Activated CD4-positive, alpha-beta T cell treated with anti-CD3 and anti-CD28 coated beads, Interleukin-2, amount 50 U/mL, for 16 hours (primary cell): ENCODE measurements at places on chromosomes 7 and 10.

- no peak for DNase-seq
Measured at GRCh38 chr7:77796109-77796508, 2.1 kb downstream of the TMEM60 start.

DNA sequence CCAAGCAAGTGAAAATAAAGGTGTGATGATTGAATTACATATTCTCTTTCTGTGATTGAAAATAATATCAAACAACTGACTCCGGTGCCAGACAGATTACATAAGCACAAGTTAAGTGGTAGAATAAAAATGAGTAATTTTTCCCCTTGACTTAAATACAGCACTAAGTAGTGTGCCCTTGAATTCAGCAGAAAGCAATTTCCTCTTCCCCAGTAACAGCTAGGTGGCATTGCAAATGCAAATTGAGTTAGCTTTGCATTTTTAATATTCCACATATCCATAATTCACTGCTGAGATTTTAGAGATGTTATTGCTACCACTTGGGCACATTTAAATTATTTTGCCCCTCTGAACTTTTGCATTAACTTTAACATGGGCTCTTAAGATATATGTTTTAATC, 89.8 kb upstream of the NPVF start:
- DNase-seq, result no peak

DNA sequence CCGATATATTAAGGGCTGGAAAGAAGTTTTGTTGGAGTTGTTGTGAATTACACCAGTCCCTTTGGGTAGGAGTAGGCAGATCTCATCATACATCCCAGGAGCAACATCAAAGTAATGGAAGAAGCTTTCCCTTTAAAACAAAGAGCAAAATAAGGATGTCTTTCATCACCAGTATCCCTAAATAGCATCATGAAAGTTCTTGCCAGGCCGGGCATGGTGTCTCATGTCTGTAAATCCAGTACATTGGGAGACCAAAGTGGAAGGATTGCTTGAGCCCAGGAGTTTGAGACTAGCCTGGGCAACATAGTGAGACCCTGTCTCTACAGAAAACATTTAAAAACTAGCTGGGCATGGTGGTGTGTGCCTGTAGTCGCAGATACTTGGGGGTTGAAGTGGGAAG, 38.7 kb downstream of the LRRC20 start:
- no peak for DNase-seq

DNA sequence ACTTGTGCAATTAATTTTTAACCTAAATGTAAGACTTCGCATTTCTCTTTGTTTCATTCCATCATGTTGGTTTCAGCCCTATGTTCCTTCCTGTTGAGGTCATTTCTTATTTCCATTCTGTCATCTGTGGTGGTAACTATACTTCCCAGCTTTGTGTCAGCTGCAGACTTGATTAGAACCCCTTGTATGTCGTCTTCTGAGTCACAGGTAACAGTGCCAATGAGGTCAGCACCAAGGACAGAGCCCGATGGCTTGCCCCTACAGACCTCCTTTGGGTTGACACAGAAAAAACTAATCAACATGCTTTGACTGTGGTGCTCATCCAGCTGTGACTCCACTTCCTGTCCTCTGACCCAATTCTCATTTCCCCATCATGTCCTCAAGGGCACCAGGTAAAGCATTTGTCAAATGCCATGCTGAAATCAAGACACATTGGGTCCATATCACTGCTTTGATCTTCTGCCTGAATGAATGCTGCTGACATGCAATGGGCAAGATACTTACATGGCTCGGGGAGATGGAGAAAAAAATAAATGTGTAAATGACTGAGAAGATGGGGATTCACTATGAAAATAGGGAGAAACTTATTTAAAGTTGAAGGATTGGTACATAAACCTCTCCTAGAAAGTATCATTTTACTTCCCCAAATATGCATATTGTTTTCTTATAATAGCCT, 25.6 kb upstream of the CRTAC1 start:
- no peak for DNase-seq

- no peak for DNase-seq
Measured at GRCh38 chr10:30821994-30822692, 192.6 kb upstream of the LYZL2 start.

- DNase-seq, result no peak
Measured at GRCh38 chr10:91287276-91287675, 66.8 kb downstream of the PCGF5 start.

- DNase-seq, result no peak
Measured at GRCh38 chr7:8204339-8205030, 57.5 kb downstream of the ICA1 start.

DNA sequence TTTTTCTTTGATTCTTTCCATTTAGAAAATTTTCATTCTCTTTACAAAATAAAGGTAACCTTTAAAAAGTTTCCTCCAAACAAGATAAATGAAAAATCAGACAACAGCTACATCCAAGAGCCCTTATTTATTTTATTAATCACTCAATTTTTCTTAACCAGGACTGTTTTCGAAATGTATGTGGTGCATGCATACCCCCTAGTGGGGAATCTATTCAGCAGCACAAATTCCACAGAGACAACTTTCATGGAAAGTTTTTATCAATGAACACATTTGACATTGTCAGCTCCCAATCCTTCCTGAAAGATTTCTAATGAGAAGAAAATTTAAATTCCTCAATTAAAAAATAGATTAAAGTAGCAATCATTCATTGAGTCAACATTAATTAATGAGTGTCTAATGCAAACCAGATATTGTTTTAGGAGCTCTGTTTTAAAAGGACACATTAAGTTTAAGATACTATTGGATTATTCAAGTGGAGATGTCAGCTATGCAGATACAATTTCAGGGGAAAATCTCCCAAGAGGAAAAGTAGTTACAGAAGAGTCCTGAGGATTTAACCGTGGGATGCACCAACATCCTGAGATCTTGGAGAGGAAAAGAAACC, 5.2 kb upstream of the HTR7 start:
- no peak for DNase-seq

DNA sequence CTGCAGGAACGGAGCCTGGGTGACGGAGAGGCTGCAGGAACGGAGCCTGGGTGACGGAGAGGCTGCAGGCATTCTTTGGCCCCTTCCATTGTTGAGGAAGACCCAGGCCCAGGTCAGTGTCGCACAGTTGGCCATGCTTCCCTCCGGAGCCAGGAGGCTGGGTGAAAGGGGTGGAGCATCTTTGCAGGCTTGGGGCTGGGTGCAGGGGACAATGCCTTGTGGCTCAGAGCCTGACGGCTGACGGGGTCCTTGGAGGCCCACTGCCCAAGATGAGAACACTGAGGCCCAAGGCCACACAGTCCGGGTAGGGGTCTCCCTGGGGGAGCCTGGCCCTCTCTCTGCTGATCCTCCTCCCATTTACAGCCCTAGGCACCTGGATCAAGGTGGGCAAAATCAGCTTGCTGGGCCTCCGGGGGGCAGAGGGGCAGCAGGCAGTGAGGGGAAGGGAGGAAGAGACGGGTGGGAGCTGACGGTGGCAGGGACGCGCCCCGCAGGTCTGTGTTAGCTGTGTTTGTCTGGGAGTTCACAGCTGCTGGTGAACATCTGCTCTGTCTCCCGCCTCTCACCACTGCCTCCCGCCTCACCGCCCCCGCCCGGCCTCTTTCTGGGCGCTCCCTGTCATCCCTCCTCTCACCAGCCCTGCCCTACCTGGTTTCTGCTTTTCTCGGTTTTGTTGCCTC, 30.6 kb upstream of the PCBD1 start:
- no peak for DNase-seq

DNA sequence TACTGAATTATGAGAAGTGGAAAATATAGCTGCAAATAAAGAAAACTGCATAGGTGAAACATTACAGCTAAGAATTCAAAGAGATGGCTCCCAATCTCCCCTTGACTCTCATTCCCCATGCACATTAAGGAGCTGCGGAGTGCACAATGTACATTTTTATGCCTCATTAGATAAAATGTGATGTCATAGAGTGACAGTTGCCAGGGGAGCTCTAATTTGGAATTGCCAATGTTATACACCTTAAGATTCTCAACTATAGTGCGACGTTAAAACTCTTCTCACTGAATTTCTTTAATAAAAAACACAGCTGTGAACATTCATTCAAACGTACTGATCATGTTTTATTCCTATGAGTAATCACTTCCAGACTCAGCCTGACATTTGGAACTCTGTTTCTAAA, 386.9 kb upstream of the CELF2 start:
- no peak for DNase-seq

DNA sequence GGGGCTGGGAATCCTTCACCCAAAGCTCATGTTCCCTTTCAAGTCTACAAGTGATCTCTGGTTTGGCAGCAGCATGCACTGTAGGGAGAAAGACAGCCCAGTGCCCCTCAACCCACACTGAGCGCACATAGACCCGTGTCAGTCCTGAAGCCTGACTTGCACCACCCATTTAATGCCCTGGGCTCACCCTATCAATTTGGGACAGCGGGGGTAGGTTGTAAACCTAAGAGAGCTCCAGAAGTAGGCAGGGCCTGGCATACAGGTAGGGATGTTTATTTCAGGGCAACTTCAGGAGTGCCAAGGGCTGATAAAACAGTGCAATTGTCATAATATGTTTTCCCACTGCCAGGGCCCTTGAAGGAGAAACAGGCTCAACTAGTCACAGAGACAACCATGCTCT, 3.5 kb upstream of the ATP6V0E2 start:
- DNase-seq, result no peak

DNA sequence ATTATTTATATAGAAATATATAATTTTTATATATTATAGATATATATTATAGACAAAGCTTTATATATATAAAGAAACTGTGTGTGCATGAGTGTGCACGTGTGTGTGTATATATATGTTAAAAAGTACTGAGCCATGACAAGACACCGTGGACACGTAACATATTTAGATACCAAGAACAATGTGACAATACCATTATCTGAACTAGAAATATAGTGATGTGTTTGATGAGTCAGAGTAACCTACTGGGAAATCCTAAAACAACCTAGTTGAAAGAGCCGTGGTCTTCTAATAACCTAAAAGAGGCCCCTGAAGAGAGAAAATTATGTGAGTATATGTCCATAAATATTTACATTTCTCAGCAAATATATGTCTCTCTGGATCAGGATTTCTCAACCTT, 50.7 kb upstream of the ITGB8 start:
- DNase-seq, result no peak

DNA sequence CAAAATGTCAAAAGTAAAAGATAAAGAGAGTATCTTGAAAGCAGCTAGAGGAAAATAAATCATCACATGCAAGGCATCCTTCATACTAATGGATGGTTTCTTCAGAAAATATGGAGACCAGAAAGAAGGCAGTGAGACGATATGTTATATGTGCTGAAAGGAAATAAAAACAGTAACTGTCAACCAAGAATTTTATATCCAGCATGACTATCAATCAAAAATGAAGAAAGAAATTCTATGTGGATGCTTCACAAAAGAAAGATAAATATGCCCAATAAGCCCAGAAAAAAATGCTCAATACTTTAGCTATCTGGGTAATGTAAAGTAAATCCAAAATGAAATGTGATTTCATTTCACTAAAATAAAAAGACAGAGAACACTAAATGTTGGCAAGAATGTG, 142.1 kb downstream of the DGKI start:
- no peak for DNase-seq

DNA sequence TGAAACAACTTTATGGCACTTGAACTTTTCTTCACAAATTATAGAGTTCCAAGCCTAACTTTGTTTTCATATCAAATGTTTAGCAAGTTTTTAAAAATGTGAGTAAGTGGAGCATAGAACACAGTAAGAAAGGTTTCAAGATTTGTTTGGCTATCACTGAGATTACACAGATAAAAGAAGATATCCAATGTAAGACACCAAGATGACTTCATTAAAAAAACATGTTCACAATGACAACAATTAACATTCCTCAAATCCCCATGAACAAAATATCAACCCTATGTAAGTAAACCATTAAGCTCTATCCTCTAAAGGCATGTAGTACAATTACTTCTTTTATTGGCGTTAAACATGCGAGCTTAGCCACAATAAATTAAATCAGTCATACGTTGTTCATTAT, 129.7 kb downstream of the RELN start:
- no peak for DNase-seq

GRCh38 chr10:26436848-26437247, 1.3 kb upstream of the APBB1IP start:
- no peak for DNase-seq

DNA sequence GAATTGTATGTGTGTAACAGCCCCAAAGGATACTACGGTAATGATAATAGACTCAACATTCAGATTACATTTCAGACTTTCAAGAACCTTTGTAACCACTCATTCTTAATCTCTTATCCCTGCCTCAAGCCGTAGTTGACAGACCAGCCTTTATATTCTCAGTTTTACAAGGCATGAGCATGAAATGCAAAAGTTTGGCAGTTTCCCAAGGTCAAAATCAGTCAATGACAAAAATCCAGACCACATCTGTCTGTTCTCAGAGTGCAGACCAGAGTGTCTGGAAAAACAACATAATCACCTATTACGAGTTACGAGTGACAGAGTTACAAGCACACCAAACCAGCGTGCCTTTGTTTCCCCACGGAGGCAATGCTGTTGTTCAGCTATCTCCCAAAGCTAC, 178.6 kb upstream of the LRGUK start:
- DNase-seq, result no peak
